ENCODE measurements at places on chromosomes 3 and 15.

DNA sequence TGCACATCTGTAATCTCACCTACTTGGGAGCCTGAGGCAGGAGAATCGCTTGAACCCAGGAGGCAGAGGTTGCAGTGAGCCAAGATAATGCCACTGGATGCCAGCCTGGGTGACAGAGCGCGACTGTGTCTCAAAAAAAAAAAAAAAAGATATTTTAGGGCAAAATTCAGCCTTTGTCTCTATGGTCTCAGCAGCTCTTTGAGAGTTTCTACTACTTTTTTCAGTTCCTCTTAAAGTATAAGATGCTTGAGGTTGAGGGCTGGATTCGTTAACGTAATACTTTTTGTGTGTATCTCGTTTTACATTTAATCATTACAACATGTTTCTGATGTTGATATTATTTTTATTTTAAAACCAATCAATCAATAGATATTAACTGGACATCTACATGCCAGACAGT lies 381.2 kb upstream of the TBL1XR1 start:
- DNase-seq: no peak

- DNase-seq: no peak
Measured at GRCh38 chr3:43289401-43289800, 3.1 kb downstream of the SNRK start.

DNA sequence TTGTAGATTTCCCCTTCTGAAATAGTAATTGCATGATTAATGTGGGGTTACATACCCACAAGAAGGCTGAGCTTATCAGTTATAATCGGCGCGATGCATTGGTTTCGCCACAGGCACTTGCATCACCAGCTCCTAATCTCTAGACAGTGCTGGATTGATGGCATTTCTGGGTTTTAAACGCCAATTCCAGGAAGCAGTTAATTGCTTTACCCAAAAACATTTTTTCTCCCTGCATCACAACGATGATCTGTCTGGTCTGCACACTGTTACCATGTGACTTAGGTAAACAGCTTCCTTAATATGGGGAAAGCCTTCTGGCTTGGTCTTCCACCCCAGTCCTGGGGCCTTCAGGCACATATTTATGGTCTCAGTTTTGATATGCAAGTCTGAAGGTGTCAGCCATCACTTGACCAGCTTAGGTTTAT lies 70.0 kb upstream of the HEG1 start:
- no peak for DNase-seq

GRCh38 chr3:68751888-68752287 lies 180.5 kb downstream of the TAFA4 start:
- DNase-seq: no peak

DNA sequence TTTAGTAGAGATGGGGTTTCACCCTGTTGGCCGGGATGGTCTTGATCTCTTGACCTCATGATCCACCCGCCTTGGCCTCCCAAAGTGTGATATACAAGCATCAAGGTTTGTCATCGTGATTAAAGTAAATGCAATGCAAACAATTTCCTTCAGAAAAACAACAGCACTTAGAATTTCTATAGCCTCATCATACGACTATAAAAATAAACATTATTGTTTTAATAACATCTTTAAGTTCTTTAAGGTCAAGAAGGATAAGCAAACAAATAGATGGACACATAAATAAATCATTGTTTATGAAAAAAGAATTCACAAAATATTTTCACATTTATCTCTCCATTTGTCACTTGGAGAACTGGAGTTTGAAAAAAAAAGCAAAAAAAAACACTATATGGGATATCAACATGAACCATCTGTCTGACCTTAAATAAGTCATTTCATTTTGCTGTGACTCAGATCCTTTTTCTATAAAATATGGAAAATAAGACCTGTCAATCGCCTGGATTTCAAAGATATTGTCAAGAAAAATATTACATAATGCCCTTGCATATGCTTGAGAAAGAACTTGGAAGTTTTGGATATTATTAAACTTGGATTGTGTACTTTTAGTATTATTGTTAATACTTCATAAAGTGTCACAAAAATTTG lies 642.0 kb upstream of the KCNMB2 start:
- no peak for DNase-seq
